Hematopoietic multipotent progenitor cell treated with erythropoietin and hydrocortisone succinate and interleukin-3 and kit ligand, for 8 days (in vitro differentiated cells): ENCODE measurements at places on chromosomes 3 and 15.
A peak's percentile ranks its signal among the peaks of the same experiment; 100 is the strongest.

- DNase-seq: no peak
Measured at GRCh38 chr15:73978896-73979295, 13.2 kb downstream of the STOML1 start.

DNA sequence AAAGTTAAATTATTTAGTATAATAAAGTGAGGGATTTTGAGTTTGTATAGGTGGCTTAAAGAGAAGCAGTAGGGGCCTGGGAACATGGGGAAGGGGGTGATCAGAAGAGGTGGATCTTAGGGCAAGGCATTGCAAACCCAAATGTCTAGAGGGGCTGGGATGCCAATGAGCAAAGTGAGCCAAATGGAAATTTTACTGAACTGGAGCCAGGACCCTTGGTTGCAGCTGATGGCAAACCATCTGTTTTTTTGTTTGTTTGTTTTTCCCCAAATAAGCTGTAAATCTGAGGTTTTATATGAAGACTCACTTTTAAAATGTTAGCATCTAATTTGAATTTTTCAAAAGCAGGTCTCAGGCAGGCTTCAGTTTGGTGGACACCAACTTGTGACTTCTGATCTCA, 14.8 kb upstream of the PARP14 start:
- DNase-seq: no peak

DNA sequence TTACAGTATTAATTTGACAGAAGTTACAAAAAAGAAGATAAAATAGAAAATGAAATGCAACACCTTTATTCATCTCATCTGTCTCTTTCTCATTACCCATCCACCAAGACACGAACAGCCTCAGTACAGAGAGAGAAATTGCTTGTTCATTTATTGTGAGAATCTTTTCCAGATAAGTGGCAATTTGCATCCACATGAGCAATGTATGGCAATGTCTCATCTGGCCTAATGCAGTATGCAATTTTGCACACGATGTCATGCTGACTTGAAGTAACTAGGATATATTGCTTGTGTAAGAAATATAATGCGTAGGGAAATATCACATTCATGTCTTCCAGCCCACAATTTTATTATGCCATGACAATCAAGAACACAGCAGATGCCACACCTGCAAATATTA, 866.9 kb downstream of the ROBO1 start:
- no peak for DNase-seq

GRCh38 chr15:39621976-39622375, 41.1 kb downstream of the THBS1 start:
- DNase-seq: no peak

DNA sequence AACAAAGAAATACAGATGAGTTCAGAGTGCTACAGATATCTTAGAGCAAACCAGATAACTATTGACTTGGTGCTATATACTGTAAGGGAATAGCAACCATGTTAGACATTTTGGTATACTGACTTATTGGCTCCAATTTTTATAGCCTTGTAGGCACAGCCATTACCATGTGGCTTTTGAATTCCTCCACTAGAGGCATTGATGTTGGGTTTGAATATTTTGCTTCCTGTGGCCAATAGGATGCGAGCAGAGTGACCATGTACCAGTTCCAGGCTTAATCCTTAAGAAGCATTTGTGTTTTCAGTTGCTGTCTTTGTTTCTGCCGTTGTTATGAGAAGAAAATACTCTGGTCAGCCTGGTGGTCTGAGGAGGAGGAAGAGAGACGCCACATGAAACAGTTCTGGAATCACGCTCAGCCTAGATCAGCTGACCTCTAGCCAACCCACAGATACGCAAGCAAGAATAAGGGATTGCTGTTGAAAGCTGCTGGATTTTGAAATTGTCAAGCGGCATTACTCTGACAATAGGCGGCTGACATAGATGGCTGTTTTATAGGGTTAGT, 109.4 kb upstream of the TNIK start:
- no peak for DNase-seq

- DNase-seq: no peak
Measured at GRCh38 chr3:54515441-54516213, 393.3 kb downstream of the CACNA2D3 start.

- DNase-seq: no peak
Measured at GRCh38 chr3:17535274-17535673, 207.2 kb downstream of the TBC1D5 start.

- no peak for DNase-seq
Measured at GRCh38 chr15:42060477-42060763, 33.9 kb downstream of the PLA2G4D start.

DNA sequence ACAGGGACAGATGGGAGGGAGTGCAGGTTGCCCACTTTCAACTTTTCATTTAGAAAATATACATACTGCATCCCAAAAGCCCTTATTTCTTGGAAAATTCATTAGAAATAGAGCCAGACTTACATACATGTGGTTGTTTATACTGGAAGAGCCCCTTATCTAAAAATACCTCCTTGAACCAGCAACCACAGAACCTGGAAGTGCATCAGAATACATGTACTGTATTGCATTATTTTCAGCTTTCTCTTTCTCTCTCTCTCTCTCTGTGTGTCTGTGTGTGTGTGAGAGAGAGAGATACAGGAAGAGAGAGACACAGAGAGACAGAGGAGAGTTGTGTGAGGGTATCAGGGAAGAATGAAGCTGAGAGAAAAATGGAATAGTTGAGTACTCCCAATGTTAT, 29.5 kb upstream of the LSAMP start:
- no peak for DNase-seq

DNA sequence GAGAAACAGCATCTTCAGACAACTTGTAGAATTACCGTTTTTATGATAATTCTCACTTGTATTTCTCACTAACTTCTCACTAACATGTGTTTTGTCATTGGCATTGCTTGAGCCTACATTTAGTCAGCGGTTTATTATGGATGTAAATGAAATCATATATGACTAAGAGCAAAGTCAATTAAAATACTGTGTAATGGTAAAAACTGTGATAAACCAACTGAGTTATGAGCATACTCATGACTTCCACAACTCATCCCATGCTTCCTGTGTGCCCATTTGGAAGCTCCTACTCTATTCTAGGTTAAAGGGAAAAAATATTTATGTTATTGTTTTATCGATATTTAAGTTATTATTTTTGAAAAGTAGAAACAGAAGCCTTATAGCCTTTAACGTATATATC, 12.8 kb downstream of the PXK start:
- DNase-seq: no peak

DNA sequence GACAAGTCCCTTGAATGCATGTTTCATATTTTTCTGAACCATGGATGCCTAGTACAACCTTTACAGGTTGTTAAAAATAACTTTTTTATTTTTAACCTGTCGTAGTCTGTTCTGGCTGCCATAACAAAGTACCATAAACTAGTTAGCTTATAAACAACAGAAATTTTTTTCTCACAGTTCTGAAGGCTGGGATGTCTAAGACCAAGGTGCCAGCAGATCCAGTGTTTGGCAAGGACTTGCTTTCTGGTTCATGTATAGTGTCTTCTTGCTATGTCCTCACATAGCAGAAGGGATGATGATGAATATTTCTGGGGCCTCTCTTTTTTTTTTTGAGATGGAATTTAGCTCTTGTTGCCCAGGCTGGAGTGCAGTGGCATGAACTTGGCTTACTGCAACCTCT, 23.0 kb upstream of the POLR2M start:
- no peak for DNase-seq

- DNase-seq: no peak
Measured at GRCh38 chr3:46668591-46668990, 24.9 kb downstream of the ALS2CL start.

DNA sequence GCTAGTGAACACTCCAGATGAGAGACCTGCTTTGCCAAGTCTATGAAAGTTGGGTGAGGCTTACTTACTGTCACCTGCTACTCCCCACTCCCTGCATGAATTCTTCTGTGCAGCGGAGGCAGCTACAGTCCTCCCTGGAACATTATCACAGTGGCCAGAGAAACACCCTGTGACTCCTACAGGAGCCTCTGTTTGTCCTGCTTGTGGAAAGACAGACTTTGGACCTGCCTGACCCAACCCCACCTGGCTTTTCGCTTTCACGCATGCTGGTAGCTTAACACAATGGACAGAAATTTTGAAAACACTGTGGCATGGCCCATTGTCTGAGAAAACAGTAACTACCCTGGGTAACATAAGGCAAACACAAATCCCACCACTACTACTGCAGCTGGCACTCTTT, 1565.5 kb upstream of the CADM2 start:
- no peak for DNase-seq

DNA sequence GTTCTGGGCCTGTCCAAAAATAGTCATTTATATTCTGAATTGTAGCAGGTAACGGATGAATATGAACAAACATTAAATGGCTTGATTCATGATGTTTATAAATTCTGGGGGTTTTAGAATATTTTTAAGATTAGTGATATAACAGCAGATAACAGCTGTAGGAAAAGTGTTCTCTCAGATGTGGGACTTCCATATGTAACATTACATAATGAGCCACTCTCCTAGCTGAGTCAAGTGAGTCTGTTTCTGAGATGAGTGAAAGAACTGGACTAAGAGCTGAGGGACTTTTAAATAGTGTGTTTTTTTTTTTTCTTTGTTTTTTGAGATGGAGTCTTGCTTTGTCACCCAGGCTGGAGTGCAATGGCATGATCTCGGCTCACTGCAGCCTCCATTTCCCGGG, 13.9 kb downstream of the YEATS2 start:
- DNase-seq: no peak

DNA sequence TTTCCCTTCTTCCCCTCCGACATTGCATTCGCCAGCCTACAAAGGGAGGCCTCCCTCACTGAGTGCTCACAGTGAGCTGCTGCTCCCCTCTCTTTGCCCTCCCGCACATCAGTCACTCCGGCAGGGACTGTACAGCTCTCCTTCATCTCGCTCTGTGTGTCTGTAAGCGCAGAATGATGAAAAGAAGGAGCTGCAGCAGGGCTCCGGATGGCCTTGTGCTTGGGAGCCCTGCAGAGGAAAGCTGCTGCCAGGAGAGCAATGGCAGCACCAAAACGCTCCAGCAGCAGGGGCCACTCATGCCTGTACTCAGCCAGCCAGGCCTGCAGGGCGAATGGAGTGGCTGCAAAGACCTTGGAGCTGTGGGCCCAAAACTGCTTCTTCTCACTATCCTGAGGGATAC, 107.0 kb upstream of the NSMCE3 start:
- no peak for DNase-seq

DNA sequence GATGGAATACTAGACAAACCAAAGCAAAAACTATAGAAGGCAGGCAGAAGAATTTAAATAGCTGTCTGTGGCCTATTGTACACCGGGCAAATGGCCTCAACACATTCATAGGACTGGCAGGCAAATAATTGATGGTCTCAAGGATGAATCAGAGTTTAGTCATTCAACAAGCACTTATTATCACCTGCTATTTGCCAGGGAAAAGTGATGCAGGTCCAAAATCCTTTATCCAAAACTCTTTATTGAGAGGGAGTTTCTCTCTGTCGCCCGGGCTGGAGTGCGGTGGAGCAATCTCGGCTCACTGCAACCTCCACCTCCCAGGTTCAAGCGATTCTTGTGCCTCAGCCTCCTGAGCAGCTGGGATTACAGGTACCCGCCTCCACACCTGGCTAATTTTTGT, 2.3 kb downstream of the EIF2AK4 start:
- no peak for DNase-seq

- DNase-seq: no peak
Measured at GRCh38 chr3:172152874-172153273, 113.5 kb downstream of the FNDC3B start.

- no peak for DNase-seq
Measured at GRCh38 chr15:70063261-70063925, 34.3 kb downstream of the TLE3 start.

GRCh38 chr3:173913974-173914421, 516.5 kb downstream of the NLGN1 start:
- DNase-seq: no peak

DNA sequence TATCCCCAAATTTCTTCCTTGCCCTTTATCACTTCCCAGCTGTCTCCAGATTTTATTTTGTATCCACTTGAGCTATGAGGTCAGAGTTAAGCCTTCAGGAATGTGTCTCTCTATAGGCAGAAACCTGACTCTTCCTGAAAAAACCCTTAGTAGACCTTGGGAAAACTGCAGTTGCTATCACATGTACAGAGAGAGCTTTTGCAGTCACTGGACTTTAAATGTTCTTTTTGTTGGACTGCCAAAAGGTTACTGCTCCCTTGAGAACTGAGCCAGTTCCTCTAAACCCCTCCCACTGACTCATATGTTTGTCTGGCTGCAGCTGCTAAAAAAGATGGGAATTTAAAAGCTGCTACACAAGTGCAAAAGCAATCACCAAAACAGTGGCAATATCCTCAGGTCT, 169.1 kb upstream of the CCDC54 start:
- no peak for DNase-seq

GRCh38 chr3:50436114-50436674, 67.2 kb downstream of the CACNA2D2 start:
- peak; percentile 65 for DNase-seq

DNA sequence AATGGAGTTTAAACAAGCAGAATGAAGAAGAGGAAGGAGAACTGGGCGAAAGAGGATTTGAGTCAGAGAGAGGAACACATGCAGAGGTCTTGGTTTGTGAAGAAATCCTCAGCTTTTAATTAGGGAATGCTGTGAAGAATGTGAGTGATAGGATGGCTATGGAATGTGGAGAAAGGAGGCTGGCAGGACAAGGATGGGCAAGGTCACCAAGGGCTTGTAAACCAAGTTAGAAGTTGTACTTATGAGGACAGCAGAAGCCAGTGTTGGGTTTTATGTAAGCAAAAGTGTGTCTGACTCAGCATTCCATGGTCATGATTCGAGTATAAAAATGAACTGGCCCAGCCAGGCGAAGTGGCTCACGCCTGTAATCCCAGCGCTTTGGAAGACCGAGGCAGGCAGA, 60.0 kb upstream of the IL12A start:
- DNase-seq: no peak

DNA sequence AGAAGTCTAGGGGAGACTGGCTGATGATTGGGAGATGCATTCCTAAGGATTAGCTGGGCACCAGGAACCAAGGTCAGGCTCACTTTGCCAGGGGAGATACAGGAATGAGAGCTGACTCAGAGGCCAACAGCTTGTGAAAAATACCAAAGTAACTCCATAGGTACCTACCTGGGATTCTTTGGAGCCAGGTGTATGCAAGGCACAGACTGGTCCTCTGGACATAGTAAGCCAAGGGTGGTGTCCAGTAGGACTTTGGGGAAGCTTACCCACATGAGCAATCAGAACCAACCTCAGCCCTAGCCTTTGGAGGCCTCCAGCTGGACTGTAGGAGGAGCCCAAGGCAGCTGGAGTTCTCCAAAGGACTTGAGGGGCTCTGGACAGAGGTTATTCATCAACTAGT, 47.5 kb downstream of the CRYGS start:
- DNase-seq: no peak

GRCh38 chr3:62888180-62888579, 13.0 kb upstream of the CADPS start:
- no peak for DNase-seq

- no peak for DNase-seq
Measured at GRCh38 chr3:184604615-184605290, 43.2 kb downstream of the EPHB3 start.

- no peak for DNase-seq
Measured at GRCh38 chr15:69540622-69541021, 88.0 kb downstream of the RPLP1 start.
